ENCODE measurements at places on chromosomes 12 and 14. TPM values are rescaled to one million over a fixed set of nuclear protein-coding genes. Genes with fewer than 3 reads are reported as not detected.

NAA30 gene
- 15.5 TPM for total RNA-seq

ISCU gene
- 95.4 TPM for total RNA-seq

C14orf132 gene
- total RNA-seq: 3.8 TPM

ARMH4 gene
- total RNA-seq: 0.30 TPM

GDF3 gene
- not detected for total RNA-seq

KRT83 gene
- 2.5 TPM for total RNA-seq

DPF3 gene
- total RNA-seq: 0.23 TPM

SIX6 gene
- total RNA-seq: not detected

MFAP5 gene
- 0.36 TPM for total RNA-seq

ANG gene
- total RNA-seq: 8.3 TPM

TRPV4 gene
- 0.08 TPM for total RNA-seq

SUPT16H gene
- 108 TPM for total RNA-seq

PPFIBP1 gene
- total RNA-seq: 32.5 TPM

TAS2R43 gene
- total RNA-seq: not detected

AVPR1A gene
- not detected for total RNA-seq

TDRD9 gene
- not detected for total RNA-seq

STAC3 gene
- 0.27 TPM for total RNA-seq

NPFF gene
- total RNA-seq: not detected

TAS2R8 gene
- not detected for total RNA-seq

KCNC2 gene
- not detected for total RNA-seq

ATXN2 gene
- 37.2 TPM for total RNA-seq

LIN7A gene
- total RNA-seq: 0.42 TPM

KLRG1 gene
- total RNA-seq: 1.8 TPM

OR4K1 gene
- not detected for total RNA-seq

PRIM1 gene
- 29.6 TPM for total RNA-seq

CSAD gene
- total RNA-seq: 5.0 TPM

TIMM9 gene
- total RNA-seq: 73.7 TPM

FAM234B gene
- total RNA-seq: 4.3 TPM

NFE2 gene
- total RNA-seq: 0.07 TPM

ZFHX2 gene
- 1.2 TPM for total RNA-seq

TSPAN31 gene
- 13.2 TPM for total RNA-seq

SRRM4 gene
- total RNA-seq: not detected

KIF26A gene
- total RNA-seq: 2.8 TPM

RNASE7 gene
- total RNA-seq: not detected

OR4E2 gene
- not detected for total RNA-seq

RNF212B gene
- not detected for total RNA-seq

ENDOU gene
- not detected for total RNA-seq

ARHGEF25 gene
- 6.1 TPM for total RNA-seq

P2RX2 gene
- total RNA-seq: not detected

FBLN5 gene
- 2.2 TPM for total RNA-seq

PLEKHH1 gene
- 3.5 TPM for total RNA-seq

SDR9C7 gene
- total RNA-seq: not detected

NEUROD4 gene
- not detected for total RNA-seq

RNFT2 gene
- total RNA-seq: 2.2 TPM

C14orf180 gene
- not detected for total RNA-seq

RBP5 gene
- total RNA-seq: not detected

CCDC196 gene
- not detected for total RNA-seq

LRRC10 gene
- total RNA-seq: not detected

Data from A549 treated with RU486 at 1 μM for 4 hours (cell line).